ENCODE measurements at places on chromosomes 16 and 17.
A peak's percentile ranks its signal among the peaks of the same experiment; 100 is the strongest.

DNA sequence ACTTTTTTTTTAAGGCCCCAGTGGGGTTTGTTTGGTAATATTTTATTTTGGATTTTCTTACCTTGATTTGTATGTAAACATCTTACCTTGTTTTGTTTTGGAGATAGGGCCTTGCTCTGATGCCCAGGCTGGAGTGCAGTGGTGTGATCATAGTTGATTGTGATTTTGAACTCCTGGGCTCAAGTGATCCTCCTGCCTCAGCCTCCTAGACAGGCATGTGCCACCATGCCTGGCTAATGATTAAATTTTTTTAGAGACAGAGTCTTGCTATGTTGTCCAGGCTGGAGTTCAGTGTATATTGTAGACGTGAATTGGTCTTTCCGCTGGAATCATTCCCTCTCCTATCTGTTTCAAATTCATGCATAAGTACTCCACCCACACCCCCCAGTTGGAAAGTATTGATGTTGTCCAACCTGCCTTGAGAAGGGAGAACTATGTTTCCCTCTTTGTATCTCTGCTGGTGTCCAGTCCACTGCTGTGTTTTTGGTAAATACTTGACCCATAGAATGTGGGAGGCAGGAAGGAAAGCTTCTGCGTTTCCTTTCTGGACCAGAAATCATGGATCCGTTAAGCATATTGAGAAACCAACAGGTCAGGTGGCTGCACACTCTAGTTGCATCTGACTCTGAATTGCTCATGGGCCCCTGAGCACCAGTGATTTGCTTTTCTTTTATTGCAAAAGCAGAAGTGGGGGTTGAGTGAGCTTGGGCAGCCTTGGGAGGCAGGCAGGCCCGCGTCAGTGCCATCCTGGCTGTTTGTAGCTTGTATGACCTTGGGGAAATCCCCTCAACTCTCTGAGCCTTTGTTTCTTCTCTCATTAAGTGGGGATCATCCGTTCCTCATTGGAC, 25.0 kb downstream of the RMI2 start:
- DNase-seq = no peak

GRCh38 chr17:68347380-68347779, 56.1 kb downstream of the ARSG start:
- no peak for DNase-seq

- peak; percentile 39 for DNase-seq
Measured at GRCh38 chr17:75878174-75878998, at the start of gene TRIM47. TRIM47 (minus strand) TSS chr17:75878581; CDS start chr17:75878548, 33 bp downstream.

- peak; percentile 9 for DNase-seq
Measured at GRCh38 chr16:63617047-63617989, 1504.5 kb downstream of the CDH11 start.

GRCh38 chr17:38454532-38454931, 26.3 kb downstream of the ARHGAP23 start:
- DNase-seq = peak; percentile 77

- peak; percentile 74 for DNase-seq
Measured at GRCh38 chr17:42895185-42895555, 5.4 kb upstream of the G6PC1 start.

GRCh38 chr17:49748791-49749190, 15.1 kb downstream of the FAM117A start:
- DNase-seq = no peak

- no peak for DNase-seq
Measured at GRCh38 chr17:79781012-79781650, 3.2 kb downstream of the CBX2 start.
